Right hindlimb (tissue), 1 donor: ENCODE measurements at places on chromosomes 13 and 19.

- no peak for DNase-seq
Observed at GRCh38 chr19:19371059-19371458, 34.4 kb upstream of the GATAD2A start.

GRCh38 chr13:100063333-100063732 is 25.6 kb upstream of the PCCA start:
- DNase-seq, result peak; percentile 47

DNA sequence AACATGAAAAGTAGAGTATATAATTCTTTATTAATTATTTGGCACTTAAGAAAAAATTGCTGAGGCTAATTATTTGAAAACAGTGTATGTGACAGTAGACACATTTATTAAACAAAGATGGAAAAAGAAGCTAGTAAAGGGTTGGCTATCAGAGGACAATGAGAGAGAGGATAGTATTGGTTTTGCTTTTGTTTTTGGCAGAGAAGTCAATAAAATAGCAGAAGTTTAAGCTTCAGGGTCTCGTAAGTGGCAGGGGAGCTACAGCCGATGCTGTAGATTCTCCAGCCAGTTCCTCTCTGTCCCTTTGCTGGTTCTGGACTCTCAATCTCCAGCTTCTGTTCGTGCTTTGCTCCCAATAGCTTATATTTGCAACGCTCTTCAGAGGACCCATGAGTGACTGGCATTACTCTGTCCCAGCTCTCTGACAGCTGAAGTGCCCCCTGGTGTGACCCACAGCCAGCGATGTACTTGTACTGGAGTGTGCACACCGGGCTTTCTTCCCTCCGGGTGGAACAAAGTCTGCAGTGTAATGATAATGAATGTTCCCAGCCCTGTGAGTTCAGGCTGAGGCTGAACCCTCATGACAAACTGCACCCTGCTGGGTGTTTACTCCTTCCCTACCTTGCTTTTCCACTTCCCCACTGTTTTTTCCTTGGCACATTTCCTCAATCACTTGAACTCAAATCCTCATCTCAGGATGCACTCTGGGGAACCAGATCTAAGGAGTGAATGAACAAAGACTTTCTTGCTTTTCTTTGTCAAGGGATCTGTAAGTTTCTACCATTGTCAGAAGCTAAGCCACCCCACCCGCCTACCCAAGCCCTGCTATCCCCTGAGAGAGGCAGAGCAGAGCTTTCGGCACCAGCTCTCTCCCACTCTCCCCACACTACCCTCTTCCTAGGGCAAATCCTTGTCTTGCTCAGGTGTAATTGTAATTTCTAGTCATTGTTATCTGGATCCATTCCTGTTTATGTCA is 254.8 kb downstream of the LHFPL6 start:
- DNase-seq, result no peak

DNA sequence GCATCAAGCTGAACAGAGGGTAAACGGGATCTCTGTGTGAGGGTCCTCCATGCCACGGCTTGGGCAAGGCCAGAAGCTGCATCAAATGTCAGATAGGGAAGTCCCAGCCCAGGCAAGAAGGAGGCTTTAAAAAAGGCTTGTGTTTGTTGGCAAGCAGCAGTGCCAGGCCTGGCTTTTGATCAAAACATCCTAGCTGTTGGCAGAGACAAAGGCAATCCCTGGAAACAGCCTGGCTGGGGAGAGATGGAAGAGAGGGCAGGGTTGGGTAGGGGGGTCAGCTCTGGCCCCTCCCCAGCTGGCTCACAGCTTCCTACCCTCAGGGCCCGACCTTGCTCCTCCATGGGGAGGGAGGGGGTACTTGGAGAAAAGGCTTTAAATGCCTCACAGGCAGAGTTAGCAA is 61.8 kb upstream of the KCTD15 start:
- peak; percentile 44 for DNase-seq

DNA sequence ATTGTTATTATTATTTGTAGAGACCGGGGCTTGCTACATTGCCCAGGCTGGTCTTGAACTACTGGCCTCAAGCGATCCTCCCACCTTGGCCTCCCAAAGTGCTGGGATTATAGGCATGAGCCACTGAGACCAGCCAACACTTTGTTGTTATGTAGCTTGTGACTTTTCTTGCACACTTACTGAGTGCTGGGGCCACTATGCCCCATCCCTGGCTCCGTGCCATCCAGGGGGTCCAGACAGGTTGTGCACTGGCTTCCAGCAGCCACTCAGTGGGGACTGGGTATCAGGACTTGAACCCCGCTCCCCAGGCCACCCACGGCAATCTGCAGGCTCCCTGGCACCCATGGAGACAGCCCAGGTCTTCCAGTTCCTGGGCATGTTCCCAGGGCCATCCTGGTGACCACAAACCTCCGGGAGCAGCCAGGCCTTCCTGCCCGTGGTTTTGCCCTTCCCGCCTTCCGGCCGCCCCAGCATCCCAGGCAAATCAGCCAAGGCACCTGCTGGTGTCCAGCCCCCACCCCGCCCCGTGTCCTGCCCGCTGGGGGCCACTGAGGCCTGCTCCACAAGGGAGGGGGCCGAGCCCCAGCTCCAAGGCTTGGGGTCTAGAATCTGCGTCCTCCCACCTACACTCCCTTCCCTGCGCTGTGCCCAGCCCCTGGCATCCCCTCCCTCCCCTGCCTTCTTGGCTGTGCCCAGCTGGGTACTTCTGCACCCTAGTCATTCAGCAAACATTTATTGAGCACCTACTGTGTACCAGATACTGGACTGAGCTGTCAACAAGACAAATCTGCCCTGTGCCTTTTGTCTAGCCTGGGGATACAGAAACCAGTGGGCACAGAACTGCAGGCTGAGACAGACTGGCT is 23.7 kb upstream of the SEMA6B start:
- no peak for DNase-seq

- no peak for DNase-seq
Observed at GRCh38 chr19:46271481-46272197, 25.2 kb upstream of the HIF3A start.

- DNase-seq, result no peak
Observed at GRCh38 chr19:17058236-17058635, 17.0 kb downstream of the HAUS8 start.

DNA sequence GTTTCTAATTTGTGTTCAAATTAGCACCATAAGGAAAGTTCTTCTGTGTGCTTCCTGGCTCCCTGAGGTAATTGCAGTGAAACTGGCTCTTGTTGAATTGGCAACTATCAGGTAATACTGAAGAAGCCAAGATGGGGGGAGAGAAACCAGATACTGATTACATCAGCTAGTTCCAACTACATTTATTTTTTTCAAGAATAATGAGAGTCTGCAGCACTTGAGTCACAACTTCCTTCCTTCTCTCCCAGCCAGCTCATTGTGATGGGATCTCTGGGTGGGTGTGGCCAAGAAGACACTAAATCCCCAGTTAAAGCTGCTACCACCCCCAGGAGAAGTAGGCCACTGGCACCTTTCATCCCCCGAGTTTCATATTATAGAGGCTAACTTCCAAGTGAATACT is 100.7 kb upstream of the RXFP2 start:
- DNase-seq, result no peak

- DNase-seq, result no peak
Observed at GRCh38 chr13:21639561-21639960, 31.3 kb upstream of the FGF9 start.

DNA sequence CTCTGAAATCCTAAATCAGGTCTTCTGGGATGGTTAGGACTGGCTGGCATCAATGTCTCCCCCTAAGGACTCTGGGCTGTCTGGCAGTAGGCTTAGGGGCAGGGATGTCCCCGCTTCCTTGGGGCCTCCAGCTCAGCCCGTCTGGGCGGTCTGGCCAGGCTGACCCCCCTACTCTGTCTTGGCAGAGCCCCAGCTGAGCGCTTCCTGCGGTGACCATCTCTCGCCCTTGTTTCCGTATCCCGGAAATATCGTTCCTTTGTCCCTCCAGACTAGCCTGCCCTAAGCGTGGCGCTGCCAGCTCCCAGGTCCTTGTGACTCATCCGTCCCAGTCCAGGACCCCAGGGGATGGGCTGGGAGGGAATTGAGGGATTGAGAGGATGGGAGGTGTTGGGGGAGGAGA is 11.3 kb downstream of the GTPBP3 start:
- peak; percentile 75 for DNase-seq

- peak; percentile 35 for DNase-seq
Observed at GRCh38 chr13:20825477-20825875, 51.7 kb upstream of the EEF1AKMT1 start.

GRCh38 chr19:9793071-9793591 is 24.6 kb upstream of the ZNF846 start:
- DNase-seq, result no peak

GRCh38 chr19:455851-456546 is 4.8 kb downstream of the SHC2 start:
- DNase-seq, result no peak

DNA sequence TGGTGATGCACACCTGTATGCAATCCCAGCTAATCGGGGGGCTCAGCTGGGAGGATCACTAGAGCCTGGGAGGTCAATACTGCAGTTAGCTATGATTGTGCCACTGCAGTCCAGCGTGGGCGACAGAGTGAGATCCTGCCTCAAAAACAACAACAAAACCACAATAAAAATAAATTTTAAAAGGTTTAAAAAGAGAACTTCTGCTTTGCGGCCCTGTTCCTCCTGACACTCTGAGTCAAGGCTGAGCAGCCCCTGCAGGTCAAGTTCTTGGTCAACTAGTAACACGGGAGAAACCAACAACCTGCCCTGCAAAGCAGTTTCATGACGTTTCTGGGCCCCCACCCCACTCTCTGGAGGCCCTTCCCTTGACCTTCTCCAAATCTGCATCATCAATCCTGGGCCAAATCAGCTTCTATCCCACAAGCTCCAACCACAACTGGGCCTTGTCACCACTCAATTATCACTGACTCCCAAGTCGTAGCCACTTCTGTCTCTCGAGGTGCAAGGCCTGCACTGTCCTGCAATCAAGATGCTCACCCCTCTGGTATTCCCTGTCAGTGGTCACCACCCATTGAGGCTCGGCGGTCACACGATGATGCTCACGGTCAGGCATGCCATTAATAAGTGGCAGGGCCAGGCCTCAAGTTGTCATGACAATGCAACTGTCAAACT is 7.5 kb downstream of the ELAVL1 start:
- DNase-seq, result no peak

- no peak for DNase-seq
Observed at GRCh38 chr13:45406421-45406820, 11.8 kb downstream of the SLC25A30 start.

DNA sequence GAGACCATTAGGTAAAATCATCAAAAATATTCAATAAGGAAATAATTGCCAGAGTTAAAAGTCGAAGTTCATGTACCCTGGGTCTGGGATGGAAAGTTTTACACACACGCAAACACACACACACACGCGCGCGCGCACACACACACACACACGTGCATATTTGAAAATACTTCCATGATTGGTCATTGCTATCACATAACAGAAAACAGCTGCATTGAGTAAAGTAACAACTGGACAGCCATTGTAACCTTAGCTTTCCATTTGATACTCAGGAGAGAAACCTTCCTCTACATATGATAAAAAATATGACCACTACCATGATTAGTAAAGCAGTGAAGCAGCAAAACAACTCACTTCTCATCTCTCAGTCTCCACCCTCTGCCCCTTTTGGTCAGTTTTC is 490.0 kb upstream of the SGCG start:
- DNase-seq, result no peak

DNA sequence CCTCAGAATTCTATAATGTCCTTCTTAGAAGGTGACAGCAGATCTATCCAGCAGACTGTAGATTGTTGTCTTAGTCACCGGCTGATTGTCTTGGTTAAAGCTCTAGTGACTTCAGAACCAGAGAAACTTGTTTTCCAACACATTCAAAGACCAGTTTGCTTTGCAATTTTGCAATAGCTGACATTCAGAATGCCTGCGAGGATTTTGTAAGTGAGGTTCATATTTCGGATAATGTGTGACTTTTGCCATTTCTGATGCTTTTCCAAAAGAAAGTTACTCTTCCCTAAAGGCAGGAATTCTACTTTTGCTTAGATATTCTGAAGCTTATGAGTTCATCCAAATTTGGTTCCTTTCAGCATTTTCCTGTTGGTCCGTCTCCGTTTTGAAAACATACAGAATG is 13.2 kb downstream of the SPINT2 start:
- DNase-seq, result no peak

- no peak for DNase-seq
Observed at GRCh38 chr19:35461060-35461459, 13.0 kb downstream of the FFAR2 start.

DNA sequence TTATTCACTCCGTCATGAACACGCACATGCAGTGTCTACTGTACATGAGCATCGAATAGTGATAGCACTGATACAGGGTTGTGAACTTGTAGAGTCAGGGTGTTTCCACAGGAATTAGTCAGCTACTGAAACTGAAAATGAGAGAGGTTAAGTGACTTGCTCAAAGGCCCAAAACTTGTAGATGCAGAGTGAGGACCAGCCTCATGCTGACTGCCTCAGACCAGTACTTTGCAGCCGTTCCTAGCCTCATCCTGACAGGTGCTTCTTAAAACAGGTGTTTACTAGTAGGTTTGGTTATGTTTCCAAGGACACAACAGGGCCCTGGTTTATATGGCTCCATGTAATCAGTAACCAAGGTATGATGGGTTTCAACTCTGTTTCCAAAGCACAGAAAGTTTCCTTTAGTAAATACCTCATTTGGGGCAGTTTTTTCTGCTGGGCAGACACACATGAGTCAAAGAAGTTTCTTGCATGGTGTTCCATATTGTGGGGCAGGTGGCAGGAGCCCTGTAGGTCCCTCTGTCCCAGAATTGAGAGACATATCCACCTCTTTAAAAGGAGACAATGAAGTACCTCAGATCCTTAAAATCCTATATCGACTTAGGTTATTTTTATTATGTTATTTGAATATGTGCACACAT is 16.0 kb downstream of the FGF9 start:
- DNase-seq, result no peak

- peak; percentile 17 for DNase-seq
Observed at GRCh38 chr13:110312339-110313031, 5.4 kb downstream of the COL4A2 start.

GRCh38 chr19:48544856-48545750 is 6.9 kb upstream of the SULT2B1 start:
- DNase-seq, result no peak

DNA sequence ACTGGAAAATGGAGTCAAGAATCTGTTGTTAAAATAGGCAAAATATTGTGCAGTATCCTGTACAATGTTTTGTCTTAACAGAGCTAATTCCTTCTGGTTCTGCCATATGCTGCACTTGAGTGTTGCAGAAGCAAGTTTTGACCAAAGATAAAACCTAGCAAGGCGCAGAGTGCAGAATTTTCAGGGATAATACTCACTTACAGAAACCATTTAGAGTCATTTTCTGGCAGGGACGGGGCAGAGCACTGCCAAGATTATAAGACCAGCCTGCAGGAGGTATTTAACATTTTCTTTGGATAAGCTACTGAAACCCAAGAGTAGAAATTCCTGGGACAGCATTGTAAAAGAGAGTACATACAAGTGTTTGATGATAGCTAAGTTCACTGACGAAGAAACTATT is 159.5 kb upstream of the EDNRB start:
- DNase-seq, result no peak

- DNase-seq, result no peak
Observed at GRCh38 chr19:24046550-24046949, 40.4 kb upstream of the ZNF254 start.

DNA sequence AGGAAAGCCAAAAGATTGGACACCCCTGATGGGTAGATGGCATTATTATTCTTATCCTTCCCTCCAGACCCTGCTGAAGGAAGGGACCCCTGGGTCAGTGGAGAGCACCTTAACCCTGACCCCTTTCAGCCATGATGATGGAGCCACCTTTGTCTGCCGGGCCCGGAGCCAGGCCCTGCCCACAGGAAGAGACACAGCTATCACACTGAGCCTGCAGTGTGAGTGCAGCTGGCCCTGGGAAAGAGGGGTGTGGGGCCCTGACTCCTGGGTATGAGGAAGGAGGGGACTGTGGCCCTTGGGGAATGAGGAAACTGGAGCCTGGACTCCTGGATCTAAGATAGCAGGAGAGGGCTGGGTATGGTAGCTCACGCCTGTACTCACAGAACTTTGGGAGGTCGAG is 2.7 kb downstream of the KIRREL2 start:
- DNase-seq, result no peak
